Aorta (tissue), 5 donors: ENCODE measurements at places on chromosomes 6 and 20. TPM values are rescaled to one million over a fixed set of nuclear protein-coding genes. Genes with fewer than 3 reads are reported as not detected.

- no peak overlapping the region for H3K27ac ChIP-seq
- peaks cover 5% of the 10 kb centered on the region for H3K36me3 ChIP-seq
- DNase-seq = no peak
- no peak overlapping the region for H3K4me3 ChIP-seq
These were observed 62.2 kb downstream of the ARFGEF2 start for GRCh38 chr20:48983423-48984400.

DNA sequence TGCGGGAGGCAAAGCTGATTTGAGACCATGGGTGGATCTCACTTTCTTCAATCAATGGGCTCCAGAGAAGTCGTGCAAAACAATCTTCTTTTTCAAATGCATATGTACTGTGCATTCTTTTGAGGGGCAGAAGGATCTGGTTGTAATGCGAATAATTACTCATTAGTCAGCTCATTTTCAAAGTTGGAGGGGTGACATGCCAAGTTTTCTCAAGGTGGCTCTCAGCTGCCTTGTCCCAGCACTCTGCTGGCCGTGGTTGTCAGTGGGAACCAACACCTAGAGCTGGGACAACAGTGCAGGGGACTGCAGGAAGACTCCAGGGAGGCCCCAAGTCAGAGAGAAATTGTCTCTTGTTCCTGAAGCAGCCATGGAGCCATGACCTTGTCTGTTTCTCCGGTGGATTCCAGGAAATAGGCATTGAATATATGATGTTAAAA is 25.3 kb downstream of the MYT1 start:
- H3K27ac ChIP-seq = no peak overlapping the region
- no peaks in the 10 kb centered on the region for H3K36me3 ChIP-seq
- peaks cover 2% of the 10 kb centered on the region for H3K27me3 ChIP-seq
- no peaks in the 10 kb centered on the region for H3K4me1 ChIP-seq
- DNase-seq = no peak

DNA sequence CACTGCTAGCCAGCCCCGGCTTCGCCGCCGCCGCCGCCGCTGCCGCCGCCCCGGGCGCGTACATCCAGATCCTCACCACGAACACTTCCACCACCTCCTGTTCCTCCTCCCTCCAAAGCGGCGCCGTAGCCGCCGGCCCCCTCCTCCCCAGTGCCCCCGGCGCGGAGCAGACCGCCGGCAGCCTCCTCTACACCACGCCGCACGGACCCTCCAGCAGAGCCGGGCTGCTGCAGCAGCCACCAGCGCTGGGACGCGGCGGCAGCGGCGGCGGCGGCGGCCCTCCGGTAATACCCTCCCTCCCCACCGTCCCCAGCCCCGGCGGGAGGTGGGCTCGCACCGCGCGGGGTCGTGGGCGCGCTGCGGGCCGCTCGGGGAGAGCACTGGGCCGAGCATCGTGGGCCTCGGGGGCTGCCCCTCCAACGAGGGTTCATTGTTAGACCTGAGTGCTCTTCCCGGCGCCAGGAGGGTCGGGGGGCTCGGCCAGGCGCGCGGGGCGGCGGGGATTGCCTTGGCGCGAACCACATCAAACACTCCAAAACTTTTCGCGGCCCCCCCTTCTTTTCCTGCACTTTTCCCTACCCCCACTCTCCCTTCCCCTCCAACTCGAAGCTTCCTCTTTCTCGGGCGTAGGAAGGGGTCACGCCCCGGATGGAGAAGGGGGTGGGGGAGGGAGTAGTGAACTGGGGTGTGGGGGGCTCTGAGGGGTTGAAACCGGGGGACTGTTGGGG is 827 bp downstream of the E2F3 start:
- peak overlapping the region; percentile 92 for H3K4me3 ChIP-seq
- H3K27me3 ChIP-seq = no peaks in the 10 kb centered on the region
- H3K36me3 ChIP-seq = no peaks in the 10 kb centered on the region

GRCh38 chr6:70119218-70119835 is 183.6 kb downstream of the COL9A1 start:
- no peak overlapping the region for H3K27ac ChIP-seq
- H3K4me3 ChIP-seq = no peak overlapping the region
- DNase-seq = no peak

- H3K36me3 ChIP-seq = no peaks in the 10 kb centered on the region
- no peak for DNase-seq
- H3K27ac ChIP-seq = no peak overlapping the region
- H3K27me3 ChIP-seq = no peaks in the 10 kb centered on the region
These were observed 114.6 kb downstream of the CLIC5 start for GRCh38 chr6:45900808-45901752.

DNA sequence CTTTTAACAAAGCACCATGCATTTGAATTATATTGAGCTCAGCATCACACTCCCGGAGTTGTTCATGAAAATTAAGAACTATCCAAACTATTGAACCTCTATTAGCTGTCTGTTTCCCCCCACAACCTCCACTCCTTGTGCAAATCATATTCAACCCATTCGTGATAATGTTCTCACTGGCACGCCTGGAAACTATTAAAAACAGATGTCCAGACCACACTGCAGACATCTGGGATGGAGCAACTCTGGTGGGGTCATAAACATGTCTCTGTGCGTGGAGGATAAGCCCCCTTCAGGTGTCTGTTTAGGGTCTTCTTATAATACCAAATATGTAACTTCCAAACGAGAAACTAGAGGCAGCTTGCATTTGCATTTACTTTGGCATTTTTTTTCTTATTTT is 193.7 kb downstream of the TFAP2A start:
- no peak overlapping the region for H3K4me3 ChIP-seq
- no peaks in the 10 kb centered on the region for H3K27me3 ChIP-seq
- H3K4me1 ChIP-seq = no peaks in the 10 kb centered on the region
- H3K27ac ChIP-seq = no peak overlapping the region
- DNase-seq = no peak
- H3K36me3 ChIP-seq = no peaks in the 10 kb centered on the region

- no peaks in the 10 kb centered on the region for H3K27me3 ChIP-seq
- H3K4me1 ChIP-seq = peaks cover 2% of the 10 kb centered on the region
- H3K36me3 ChIP-seq = no peaks in the 10 kb centered on the region
- DNase-seq = no peak
These were observed 7.7 kb downstream of the ZHX3 start for GRCh38 chr20:41309817-41310216.

- no peaks in the 10 kb centered on the region for H3K4me1 ChIP-seq
- no peak overlapping the region for H3K4me3 ChIP-seq
- DNase-seq = no peak
- H3K27ac ChIP-seq = no peak overlapping the region
- no peaks in the 10 kb centered on the region for H3K36me3 ChIP-seq
These were observed 185.6 kb downstream of the OR2B2 start for GRCh38 chr6:27726619-27727023.

The CLVS2 gene
- not detected for total RNA-seq

The AGER gene
- total RNA-seq = 12.7 TPM

DNA sequence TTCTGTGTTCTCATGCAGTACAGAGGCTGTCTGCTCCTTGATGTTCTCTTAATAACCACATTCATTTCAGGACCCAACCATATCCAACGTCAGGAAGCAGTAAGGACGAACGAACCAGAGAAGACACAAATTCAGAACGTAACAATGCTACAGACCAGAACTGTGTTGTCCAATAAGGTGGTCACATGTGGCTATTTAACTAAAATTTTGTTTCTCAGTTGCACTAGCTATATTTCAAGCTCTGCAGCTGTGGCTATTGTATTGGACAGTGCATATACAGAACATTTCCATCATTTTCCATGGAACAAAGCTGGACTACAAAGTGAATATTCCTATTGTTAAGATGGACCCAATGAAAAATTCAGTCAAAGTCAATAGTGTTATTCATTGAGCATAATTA is 27.0 kb downstream of the MAP7 start:
- H3K27me3 ChIP-seq = no peaks in the 10 kb centered on the region
- H3K36me3 ChIP-seq = no peaks in the 10 kb centered on the region
- no peaks in the 10 kb centered on the region for H3K4me1 ChIP-seq
- H3K4me3 ChIP-seq = no peak overlapping the region
- DNase-seq = no peak

GRCh38 chr20:35360033-35360432 is 51.7 kb downstream of the UQCC1 start:
- no peaks in the 10 kb centered on the region for H3K4me1 ChIP-seq
- no peak overlapping the region for H3K4me3 ChIP-seq
- peaks cover 3% of the 10 kb centered on the region for H3K36me3 ChIP-seq
- no peaks in the 10 kb centered on the region for H3K27me3 ChIP-seq
- H3K27ac ChIP-seq = no peak overlapping the region

The AVP gene
- total RNA-seq = not detected

GRCh38 chr6:63576147-63576772 is 4.0 kb downstream of the LOC128125822 start:
- no peaks in the 10 kb centered on the region for H3K27me3 ChIP-seq
- no peak overlapping the region for H3K27ac ChIP-seq
- no peaks in the 10 kb centered on the region for H3K4me1 ChIP-seq
- H3K36me3 ChIP-seq = no peaks in the 10 kb centered on the region

The SLC17A1 gene
- not detected for total RNA-seq

- no peak overlapping the region for H3K4me3 ChIP-seq
- H3K36me3 ChIP-seq = no peaks in the 10 kb centered on the region
- H3K4me1 ChIP-seq = no peaks in the 10 kb centered on the region
- H3K27ac ChIP-seq = no peak overlapping the region
- DNase-seq = no peak
These were observed 65.8 kb downstream of the EYA4 start for GRCh38 chr6:133306931-133307330.

- no peaks in the 10 kb centered on the region for H3K27me3 ChIP-seq
- no peak overlapping the region for H3K27ac ChIP-seq
- H3K4me3 ChIP-seq = no peak overlapping the region
- DNase-seq = no peak
These were observed 61.5 kb downstream of the COL12A1 start for GRCh38 chr6:75144386-75144785.

DNA sequence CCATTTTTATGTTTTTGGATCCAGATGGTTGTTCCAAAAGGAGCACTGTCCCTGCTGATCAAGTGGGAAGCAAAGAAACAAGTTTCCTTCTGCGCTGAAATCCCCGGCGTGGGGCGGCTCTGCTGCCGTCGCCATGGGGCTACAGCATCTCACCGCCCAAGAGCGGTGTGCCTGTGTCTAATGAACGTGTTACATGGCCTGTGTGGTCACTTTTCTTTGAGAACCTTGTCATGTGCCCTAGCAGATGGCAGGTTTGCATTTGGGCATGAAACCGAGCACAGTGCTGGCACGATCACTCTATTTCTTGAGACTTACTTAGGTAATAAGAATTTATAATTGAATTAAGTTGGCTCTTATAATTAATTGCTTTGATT is 51.9 kb downstream of the ZDHHC14 start:
- H3K36me3 ChIP-seq = no peaks in the 10 kb centered on the region
- DNase-seq = no peak
- no peak overlapping the region for H3K27ac ChIP-seq
- H3K4me3 ChIP-seq = no peak overlapping the region

DNA sequence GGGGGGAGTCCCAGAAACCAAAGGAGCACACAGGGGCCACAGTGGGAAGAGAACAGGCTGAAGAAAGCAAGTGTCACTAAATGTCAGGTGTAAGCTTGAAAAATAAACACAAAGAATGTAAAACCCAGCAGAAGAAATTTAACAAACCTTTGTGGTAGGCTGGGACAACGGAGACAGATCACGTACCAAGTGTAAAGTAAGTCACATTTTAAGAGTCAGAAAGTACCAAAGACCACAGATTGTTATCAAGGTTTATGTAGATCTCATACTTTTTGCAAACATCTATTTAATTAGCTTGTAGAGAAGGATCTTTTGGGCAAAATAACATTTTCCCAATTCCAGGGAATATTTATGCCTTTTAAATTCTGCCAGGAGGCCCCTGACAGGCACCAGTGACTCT is 1.6 kb downstream of the CLIC5 start:
- no peaks in the 10 kb centered on the region for H3K36me3 ChIP-seq
- no peaks in the 10 kb centered on the region for H3K27me3 ChIP-seq
- no peak overlapping the region for H3K27ac ChIP-seq
- H3K4me1 ChIP-seq = no peaks in the 10 kb centered on the region

DNA sequence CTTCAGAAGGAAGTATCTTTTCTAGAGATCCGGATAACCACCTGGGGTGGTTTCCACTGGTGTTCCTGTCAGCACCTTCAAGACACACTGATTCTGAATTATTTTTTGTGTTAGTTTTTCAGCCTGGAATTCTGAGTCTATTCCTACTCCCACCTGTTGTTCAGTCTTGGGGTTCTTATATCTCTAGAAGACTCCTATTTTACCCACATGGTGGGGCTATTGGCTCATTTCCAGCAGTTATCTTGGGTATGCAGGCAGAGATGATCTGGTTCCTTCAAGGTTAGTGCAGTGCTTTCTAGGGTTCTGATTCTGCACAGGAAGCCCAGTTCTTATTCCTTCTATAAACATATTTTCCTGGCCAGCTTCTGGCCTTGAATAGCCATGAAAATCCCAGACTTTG is 175.6 kb upstream of the PDE7B start:
- H3K27me3 ChIP-seq = no peaks in the 10 kb centered on the region
- H3K36me3 ChIP-seq = no peaks in the 10 kb centered on the region
- H3K27ac ChIP-seq = no peak overlapping the region
- no peaks in the 10 kb centered on the region for H3K4me1 ChIP-seq
- no peak overlapping the region for H3K4me3 ChIP-seq

- H3K4me1 ChIP-seq = no peaks in the 10 kb centered on the region
- H3K27me3 ChIP-seq = no peaks in the 10 kb centered on the region
- no peak overlapping the region for H3K4me3 ChIP-seq
These were observed 255.6 kb downstream of the PREX1 start for GRCh38 chr20:48571949-48572847.

- H3K4me3 ChIP-seq = no peak overlapping the region
- H3K27ac ChIP-seq = no peak overlapping the region
- no peaks in the 10 kb centered on the region for H3K27me3 ChIP-seq
- H3K36me3 ChIP-seq = no peaks in the 10 kb centered on the region
These were observed 5.5 kb downstream of the BMP7 start for GRCh38 chr20:57260934-57261333.

GRCh38 chr20:17026346-17026745 is 200.5 kb upstream of the PCSK2 start:
- no peaks in the 10 kb centered on the region for H3K36me3 ChIP-seq
- H3K27me3 ChIP-seq = no peaks in the 10 kb centered on the region
- no peak for DNase-seq
- no peaks in the 10 kb centered on the region for H3K4me1 ChIP-seq
- no peak overlapping the region for H3K4me3 ChIP-seq
- H3K27ac ChIP-seq = no peak overlapping the region

The STMND1 gene
- total RNA-seq = not detected

- H3K4me1 ChIP-seq = no peaks in the 10 kb centered on the region
- no peak overlapping the region for H3K4me3 ChIP-seq
- no peaks in the 10 kb centered on the region for H3K27me3 ChIP-seq
- no peak for DNase-seq
- H3K27ac ChIP-seq = no peak overlapping the region
These were observed 37.7 kb upstream of the SLC4A11 start for GRCh38 chr20:3276680-3277015.
